ENCODE measurements at places on chromosomes 13 and 19.

GRCh38 chr13:21435687-21436151 lies 23.4 kb downstream of the ZDHHC20 start:
- no peak for DNase-seq

DNA sequence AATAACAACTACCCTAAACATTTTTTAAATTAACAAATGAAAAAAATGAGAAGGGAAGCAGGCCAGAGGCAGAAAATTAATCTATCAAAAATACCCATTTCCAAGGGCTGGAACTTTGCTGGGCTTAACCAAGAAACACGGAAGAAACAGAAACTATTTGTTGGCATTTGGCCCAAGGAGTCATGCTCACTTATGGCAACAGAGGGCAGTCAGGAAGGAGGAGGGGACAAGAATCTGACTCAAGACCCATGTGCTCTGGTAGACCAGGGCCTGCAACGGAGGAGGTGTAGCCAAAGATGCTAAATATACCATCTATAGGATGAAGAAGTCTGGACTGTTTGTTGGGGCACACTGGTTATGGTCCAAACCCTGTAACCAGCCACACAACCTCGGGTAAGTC lies 496.7 kb downstream of the COG6 start:
- no peak for DNase-seq

GRCh38 chr19:1445932-1446712 lies 3.8 kb upstream of the APC2 start:
- DNase-seq = no peak

GRCh38 chr13:72258340-72258981 lies 391.5 kb upstream of the DACH1 start:
- no peak for DNase-seq

GRCh38 chr13:34412295-34412694 lies 529.8 kb upstream of the NBEA start:
- no peak for DNase-seq

- DNase-seq = no peak
These were observed 196.3 kb downstream of the LHFPL6 start for GRCh38 chr13:39406688-39407087.

DNA sequence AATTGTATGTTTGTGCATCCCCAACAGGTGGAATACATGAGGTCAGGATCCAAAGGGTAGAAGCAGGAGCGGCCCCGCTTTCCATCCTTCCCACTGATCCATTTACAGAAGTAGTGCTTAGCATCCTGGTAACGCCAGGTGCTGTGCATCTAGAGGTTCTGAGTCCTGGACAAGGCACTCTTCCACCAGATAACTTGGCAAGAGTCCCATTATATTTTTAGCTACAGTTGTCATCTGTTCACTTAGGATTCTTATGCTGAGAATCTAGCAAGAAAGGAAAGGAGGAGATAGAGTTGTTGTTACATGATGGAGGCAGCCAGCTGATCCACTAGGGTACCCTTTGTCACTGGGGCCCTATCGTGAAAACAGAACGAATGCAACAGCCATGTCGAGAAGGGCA lies 389.5 kb upstream of the ZNF507 start:
- DNase-seq = no peak

GRCh38 chr19:28543244-28543776 lies 669.6 kb downstream of the UQCRFS1 start:
- DNase-seq = no peak

GRCh38 chr13:40217675-40218074 lies 448.8 kb downstream of the FOXO1 start:
- no peak for DNase-seq

DNA sequence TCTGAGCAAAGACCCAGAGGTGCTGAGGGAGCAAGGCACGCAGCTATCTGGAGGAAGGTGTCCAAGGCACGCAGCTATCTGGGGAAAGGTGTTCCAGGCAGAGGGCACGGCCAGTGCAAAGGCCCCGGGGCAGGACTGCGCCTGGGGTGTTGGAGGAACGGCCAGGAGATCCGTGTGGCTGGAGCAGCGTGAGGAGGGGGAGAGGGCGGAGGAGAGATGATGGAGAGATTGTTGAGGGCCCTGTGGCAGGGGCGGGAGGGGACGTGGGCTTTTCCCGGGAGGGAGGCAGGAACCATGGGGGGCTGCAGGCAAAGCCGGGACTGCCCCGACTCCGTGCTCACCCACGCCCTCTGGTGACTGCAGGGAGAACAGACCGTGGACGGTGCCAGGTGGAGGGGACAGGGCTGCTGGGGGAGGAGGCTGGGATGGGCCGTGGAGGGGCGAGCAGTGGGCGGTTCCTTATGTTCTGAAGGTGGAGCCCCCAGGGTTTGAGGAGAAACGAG lies 13.3 kb upstream of the MISP start:
- peak; percentile 9 for DNase-seq

GRCh38 chr13:22092791-22093560 lies 422.1 kb downstream of the FGF9 start:
- DNase-seq = no peak

- no peak for DNase-seq
These were observed 1.7 kb downstream of the MYO1F start for GRCh38 chr19:8575467-8575997.

Data from KG1 (cell line).